ENCODE measurements at places on chromosomes 2 and 18. TPM values are rescaled to one million over a fixed set of nuclear protein-coding genes. Genes with fewer than 3 reads are reported as not detected.

DNA sequence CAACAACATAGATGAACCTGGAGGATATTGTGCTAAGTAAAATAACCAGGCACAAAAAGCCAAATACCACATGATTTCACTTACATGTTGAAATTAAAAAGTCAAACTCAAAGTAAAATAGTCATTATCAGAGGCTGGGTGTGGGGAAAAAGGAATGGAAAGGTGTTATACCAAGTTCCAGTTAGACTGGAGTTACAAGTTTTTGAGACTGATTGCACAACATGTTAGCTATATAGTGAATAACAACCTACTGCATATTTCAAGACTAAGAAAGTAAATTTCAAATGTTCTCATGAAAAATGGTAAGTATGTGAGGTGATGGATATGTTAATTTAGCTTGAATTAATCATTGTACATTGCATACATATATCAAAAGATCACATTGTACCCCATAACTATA lies 116.8 kb upstream of the HNMT start:
- DNase-seq: no peak

REG3A gene
- total RNA-seq: not detected

DNA sequence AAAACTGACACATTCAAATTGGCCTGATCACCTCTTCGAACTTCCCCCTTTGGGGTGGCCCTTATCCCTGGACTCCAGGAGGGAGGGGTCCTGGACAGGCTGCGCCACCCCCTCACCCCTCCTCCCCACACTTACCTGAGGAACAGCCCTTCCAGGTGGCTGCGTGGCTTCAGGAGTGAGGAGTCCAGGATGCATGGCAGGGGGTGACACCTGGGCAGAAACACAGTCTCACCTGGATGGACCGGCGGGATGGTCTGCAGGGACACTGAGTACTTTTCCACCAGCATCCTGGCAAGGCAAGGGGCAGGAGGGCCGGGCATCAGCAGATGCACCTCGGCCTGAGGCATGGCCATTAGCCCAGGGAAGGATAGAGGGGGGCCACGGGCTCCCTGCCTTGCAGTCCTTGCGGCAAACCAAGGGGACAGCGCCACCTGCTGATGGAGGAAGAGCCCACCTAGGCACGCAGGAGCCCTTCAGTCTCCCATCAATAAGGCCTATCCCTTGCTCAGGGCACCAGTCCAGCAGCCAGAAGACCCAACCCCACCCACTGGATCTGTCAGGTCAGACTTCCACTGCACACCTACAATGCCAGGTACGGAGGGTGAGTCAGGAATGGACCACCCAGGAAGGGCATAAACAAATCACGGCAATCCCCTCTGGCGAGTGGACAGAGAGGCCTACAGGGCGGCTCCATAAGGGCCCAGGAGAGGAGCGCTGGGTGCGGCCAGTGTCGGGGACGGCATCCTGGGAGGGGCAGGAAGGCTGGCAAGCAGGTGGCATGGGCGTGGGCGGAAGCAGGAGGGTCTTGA lies 26.0 kb downstream of the FAM178B start:
- peak; percentile 83 for DNase-seq

DNA sequence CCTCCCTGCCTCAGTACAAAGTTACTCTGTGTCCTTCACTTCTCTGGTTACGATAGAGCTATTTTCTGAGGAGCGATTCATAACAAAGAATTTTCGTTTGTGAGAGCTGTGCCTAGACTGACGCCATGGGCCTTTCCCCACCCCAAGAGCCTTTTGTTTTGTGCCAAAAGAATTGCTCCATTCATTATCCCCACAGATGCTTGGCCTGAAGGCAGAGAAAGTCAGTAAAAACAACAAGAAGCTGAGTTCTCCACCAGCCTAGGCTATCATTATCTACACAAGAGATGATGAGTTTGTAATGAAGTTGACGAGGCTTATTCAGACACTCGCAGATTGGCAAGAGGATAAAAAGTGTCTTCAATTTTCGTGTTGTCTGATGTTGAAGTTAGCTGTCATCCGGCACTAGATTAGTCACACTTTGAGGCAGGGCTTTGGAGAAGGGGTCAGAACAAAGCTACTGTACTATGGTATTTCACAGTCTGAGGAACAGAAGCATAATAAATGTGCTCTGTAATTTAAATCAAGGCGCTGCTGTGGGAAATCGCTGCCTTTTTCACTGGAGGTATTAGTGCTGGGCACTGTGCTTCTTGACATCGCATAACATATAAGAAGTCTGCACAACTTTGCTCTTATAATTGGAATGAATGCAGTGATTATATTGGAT lies 278.4 kb upstream of the FIGN start:
- no peak for DNase-seq

ALKAL2 gene
- not detected for total RNA-seq

DNAJC5G gene
- total RNA-seq: not detected

DNA sequence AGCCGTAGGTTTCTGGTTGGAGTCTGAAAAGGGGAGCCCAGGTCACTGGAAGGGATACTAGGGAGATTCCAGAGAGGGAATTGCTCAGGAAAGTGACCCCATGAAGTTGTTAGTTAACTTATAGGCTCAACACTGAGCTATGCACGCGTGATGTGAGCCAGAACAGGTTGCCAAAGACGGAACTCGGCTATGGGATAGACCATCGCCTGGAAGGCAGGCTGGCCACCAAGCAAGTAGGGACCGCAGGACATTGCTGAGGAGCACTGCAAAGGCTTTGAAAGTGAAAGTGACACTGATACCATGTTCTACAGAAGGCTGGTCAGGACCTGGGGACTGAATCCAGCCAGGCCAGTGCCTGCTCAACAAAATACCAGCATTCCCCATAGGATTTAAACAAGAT lies 7.3 kb downstream of the FARP2 start:
- DNase-seq: no peak

- DNase-seq: peak; percentile 10
Observed at GRCh38 chr2:176637486-176638166, 368.4 kb downstream of the MTX2 start.

DNA sequence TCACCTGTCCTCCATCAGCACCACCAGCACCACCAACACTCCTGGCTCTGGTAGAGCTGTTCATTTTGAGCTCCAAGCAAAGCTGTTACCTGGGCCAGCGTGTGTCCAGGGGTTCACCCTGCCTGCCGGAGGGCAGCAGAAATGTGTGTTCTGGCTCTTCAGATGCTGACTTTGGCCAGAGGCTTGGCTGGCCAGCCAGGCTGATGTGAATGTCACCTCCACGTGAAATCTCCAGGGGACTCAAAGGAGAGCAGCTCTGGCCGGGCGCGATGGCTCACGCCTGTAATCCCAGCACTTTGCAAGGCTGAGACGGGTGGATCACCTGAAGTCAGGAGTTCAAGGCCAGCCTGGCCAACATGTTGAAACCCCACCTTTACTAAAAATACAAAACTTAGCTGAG lies 33.5 kb downstream of the CIB4 start:
- no peak for DNase-seq

EGR4 gene
- total RNA-seq: 0.79 TPM

ABCG8 gene
- not detected for total RNA-seq

DNA sequence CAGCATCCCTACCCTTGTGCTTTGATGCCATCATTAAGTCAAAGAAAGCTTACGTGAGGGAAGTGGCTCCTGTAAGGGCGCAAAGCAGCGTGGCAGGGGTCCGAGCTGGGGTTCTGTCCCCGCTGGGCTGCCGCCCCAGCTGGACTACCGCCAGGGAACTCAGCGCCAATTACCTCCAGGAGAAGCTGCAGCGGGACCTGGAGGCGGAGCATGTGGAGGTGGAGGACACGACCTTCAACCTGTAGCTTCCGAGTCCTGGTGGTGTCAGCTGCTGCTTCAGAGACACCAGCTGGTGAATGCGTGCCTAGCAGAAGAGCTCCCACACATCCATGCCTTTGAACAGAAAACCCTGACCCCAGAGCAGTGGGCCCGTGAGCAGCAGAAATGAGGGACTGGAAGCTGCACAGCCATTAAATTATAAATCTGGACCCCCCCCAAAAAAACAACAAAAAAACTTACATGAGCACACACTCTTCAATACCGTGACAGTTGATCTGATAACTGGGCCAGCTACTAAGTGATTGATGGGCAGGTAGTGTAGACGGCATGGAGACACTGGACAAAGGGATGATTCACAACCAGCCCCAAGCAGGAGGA lies 20.1 kb upstream of the YES1 start:
- DNase-seq: peak; percentile 25

ALK gene
- total RNA-seq: not detected

GREB1 gene
- total RNA-seq: 0.32 TPM

DNA sequence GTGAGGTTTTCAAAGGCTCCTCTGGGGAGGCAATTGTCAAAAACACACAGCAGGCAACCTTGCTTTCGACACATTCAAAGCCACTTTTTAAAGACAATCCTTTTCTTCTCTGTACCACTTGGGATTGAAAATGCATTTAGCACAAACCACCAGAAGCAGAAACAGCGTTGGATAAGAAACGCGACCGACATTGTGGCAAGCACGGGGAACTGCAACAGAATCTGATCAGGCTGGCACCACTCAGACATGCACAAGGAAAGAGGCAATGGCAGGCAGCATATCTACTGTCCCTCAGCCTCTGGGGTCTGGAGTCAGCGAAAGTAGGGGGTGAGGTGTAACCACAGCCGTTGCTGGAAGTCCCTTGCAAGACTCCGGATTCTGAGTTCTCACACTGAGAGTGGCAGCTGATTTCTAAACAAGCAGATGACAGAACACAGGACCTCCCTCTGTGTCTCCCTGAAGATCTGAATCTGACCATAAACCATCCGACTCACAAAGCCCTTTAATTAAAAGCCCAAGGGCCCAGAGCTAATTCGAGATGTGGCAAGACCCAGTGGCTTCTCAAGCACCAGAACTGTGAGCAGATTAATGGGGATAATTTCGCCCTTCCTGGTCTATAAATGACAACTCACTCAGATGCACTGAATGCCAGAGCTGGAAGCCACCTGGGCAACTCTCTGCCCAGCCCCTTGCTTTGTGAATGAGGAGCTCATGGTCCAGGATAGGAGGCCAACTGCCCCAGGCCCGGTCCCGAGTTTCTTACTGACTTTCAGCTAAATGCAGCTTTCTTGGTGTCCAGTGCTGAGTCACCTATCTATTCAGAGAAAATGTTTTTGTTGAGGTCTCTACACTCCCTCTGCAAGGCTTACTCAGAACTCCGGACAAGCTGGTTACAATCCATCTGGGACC lies 29.6 kb downstream of the CYRIA start:
- no peak for DNase-seq

- no peak for DNase-seq
Observed at GRCh38 chr2:64328415-64328722, 125.6 kb upstream of the LGALSL start.

DNA sequence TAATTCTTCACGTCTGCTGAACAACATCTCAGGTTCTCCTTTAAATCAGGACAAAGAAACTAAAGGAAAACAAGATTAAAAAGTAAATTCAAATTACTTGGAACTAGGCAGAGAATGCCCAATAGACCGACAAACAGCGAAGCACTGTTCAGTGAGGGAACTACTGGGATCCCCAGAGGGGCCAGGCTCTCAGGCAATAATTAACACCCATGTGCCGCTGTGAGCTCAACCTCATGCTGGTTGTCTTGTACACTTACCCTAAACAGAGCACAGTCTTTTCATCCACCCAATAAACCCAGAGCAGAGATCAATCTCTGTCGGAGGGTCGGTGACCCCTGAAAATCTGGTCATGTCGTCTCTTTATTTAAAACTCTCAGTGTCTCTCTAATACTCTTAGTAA lies 229.9 kb upstream of the CRIM1 start:
- no peak for DNase-seq

CTDP1 gene
- total RNA-seq: 44.6 TPM

- DNase-seq: no peak
Observed at GRCh38 chr2:226136739-226137138, 662.9 kb downstream of the IRS1 start.

- DNase-seq: no peak
Observed at GRCh38 chr2:24183366-24184069, 8.7 kb downstream of the FAM228A start.

HJURP gene
- 5.8 TPM for total RNA-seq

AMER3 gene
- total RNA-seq: not detected

ERICH2 gene
- not detected for total RNA-seq

CYTIP gene
- 195 TPM for total RNA-seq

DNA sequence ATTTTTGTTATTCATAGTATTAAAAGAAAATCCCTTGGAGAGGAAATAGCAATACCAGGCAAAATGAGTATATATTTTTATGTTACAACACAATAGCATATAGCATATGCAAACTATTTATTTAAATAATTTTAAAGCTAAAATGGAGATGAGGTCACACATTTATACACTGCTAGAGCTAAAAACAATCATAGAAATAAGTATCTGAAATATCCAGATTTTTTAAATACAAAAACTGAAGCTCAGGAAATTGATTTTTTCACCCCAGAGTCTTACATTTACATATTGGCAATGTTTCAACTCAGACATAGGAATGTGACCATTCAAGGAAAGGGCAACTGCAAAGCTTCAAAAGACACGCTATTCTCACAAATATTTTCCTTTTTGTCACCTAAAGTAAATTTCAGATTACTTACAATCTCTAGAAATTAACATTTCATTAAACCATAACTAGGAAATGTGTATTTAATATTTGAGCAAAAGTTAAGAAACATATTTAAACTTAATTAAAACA lies 8.9 kb downstream of the TFPI start:
- no peak for DNase-seq

GRCh38 chr2:44097322-44097907 lies 71.3 kb upstream of the PPM1B start:
- DNase-seq: no peak

DNA sequence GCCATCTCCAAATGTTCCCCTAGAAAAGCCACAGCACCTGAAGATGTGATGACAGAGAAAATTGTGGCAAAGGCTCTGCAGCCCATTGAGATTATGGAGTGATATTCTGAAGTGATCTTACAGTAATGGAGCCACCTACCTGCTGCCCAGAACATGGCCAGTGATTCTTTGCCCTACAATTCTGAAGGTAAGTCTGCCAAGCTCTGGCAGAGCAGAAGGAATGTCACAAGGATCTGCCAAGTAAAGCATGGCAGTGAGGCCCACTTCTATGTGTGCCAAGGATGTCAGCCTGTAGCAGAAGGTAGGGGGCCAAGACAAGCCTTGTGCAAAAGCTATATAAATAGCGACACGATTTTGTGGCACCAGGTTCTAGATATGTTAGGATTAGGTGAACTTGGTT lies 155.1 kb downstream of the RND3 start:
- DNase-seq: no peak

MAP3K19 gene
- total RNA-seq: not detected

All from activated T-cell treated with anti-CD3 and anti-CD28 coated beads, Interleukin-2, amount 50 U/mL, for 4 hours (primary cell).